NCI-H226 (cell line): ENCODE measurements at places on chromosomes 1 and 21.

- no peak for DNase-seq
Observed at GRCh38 chr1:147171399-147172167, 687 bp downstream of the PRKAB2 start.

- DNase-seq = no peak
Observed at GRCh38 chr1:71657891-71658679, 577.2 kb upstream of the ZRANB2 start.

DNA sequence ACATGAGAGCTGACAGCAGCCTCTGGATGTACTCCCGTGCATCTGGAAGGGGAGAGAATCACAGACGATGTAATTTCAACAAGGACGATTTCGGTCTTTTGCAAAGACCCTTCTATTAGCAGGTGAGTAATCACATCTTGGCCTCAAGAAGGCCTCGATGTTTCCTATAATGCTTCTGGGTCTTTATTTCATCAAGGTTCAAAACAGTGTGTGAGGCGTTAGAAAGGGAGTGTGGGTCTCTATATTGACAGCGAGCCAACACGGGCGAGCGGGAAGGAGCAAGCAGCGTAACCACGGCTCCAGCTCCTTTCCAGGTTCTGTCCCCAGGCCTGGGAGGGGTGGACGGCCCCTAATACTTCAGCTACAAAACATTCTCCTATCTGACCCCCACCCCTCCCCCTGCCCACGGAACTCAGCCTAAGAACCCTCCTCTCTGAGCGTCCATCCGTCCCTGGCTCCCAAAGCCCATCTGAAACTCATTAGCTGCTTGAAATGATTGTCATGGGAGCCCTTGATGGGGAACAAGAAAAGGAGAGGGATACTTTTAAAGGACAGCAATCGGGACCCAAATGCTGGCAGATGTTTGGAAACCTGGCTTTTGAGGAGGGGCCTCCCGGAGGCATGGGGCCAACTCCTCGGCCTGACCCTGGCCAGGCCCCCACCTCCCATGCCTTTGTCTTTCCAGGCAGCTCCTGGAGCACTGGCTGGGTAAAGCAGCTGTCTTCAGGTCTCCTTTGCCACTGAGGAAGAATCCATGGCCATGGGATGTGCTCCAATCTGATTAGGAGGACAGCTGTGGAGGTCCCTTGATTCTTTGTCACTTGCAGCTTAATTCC, 250.8 kb downstream of the FOXD2 start:
- DNase-seq = no peak

- no peak for DNase-seq
Observed at GRCh38 chr1:2166254-2166653, 28.3 kb downstream of the FAAP20 start.

DNA sequence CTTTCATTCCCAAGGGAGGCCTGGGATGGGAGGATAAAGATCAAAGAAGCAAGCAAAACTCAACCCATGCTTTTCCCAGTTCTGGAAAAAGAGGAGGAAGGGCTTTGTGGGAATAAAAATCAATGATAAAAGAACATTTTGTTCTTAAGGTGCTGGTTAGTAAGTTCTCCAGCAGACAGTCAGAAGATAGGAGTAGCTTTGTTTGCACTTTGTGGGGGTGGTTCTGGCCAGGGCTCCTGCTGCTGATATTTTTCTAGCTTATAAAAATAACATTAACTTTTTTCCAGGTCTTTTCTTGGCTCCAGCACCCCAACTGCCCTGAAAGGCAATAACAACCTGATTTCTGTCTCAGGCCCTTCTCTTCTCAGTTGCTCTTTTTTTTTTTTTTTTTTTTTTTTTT, 220.0 kb downstream of the FGGY start:
- no peak for DNase-seq

GRCh38 chr1:33181921-33182341, at the start of gene TRIM62:
Gene TRIM62 (minus strand): TSS chr1:33182043. CDS start chr1:33181432, 611 bp downstream.
- DNase-seq = peak; percentile 68

- no peak for DNase-seq
Observed at GRCh38 chr1:221074332-221074731, 195.1 kb downstream of the HLX start.

GRCh38 chr21:42781971-42782722, 97.2 kb downstream of the WDR4 start:
- DNase-seq = no peak

DNA sequence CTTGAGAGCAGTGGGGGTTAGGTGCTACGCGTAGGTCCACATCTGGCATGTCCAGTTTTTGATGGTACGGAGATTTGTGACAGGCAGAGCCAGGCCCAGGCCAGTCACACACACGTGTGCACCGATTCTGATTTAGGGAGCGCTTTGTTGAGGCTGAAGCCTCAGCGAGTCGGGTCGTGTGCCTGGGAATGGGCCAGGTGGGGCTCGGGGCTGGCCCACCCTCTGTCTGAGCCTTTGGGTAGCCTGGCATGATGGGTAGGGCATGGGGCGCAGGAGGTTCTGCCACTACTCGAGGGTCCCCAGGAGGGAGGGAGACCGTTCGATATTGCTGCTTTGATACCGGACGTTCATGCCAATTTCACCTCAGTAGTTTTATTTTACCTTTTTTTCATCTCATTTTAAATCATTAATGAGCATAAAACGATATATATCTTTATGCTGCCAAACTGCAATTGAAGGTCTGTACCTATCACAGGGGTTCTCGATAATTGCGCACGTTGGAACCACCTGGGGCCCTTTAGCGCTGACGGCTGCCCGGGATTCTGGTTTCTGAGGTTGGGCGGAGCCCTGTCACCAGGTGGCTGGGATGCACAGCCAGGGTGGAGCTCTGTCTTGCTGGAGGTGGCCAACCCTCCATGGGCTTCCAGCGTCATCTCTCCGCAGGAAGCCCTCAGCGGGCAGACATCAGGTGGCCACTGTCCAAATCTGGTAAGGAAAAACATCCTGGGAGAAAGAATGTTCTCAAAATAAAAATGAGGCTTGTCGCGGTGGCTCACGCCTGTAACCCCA, 71.9 kb downstream of the SCCPDH start:
- no peak for DNase-seq

DNA sequence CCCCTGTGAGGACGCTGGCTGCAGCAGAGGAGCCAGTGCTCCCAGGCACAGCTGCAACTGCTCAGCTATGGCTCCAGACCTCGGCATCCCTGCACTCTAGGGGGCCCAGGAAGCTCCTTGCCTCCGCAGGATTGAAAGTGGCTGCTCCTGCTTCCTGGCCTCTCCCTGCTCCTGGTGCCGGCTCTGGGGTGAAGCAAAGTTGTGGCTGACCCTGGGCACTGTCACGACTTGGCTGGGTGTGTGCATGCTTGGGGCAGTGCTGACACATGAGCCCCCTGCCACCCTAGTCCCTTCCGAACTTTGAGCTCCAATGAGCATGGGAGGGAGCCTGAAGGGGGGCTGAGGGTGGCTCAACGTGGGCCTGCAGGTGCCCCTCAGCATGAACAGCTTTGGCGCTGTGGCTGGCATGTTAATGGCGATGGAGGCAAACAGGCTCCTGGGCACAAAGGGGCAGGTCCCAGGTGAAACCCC, 1512.2 kb downstream of the KCNT2 start:
- DNase-seq = no peak

GRCh38 chr1:244952280-244952933, 88.1 kb upstream of the HNRNPU start:
- DNase-seq = no peak

- no peak for DNase-seq
Observed at GRCh38 chr1:206823727-206824126, 41.7 kb upstream of the IL20 start.

GRCh38 chr1:11227106-11228077, 35.0 kb downstream of the MTOR start:
- DNase-seq = no peak

- no peak for DNase-seq
Observed at GRCh38 chr21:33505833-33506232, 14.3 kb upstream of the DNAJC28 start.

GRCh38 chr21:17436626-17437111, 76.2 kb upstream of the CXADR start:
- DNase-seq = no peak

DNA sequence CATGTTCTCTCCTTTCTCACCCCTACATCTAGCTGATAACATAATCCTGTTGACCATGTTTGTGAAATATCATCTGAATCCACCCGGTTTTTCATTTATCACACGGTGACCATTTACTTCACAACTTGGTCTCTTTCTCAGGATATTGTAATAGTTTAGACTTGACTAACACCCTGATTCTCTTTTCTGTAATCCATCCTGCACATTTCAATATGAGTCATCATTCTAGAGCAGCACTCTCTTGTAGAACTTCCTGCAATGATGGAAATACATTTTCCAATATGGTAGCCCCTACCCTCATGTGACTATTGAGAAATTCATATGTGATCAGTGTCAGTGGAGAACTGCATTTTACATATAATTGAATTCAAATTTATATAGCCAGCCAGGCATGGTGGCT, 2.3 kb upstream of the JAM2 start:
- peak; percentile 23 for DNase-seq

GRCh38 chr1:44013949-44014348, 17.3 kb downstream of the SLC6A9 start:
- DNase-seq = no peak

- peak; percentile 71 for DNase-seq
Observed at GRCh38 chr21:30577766-30578165, 12.4 kb downstream of the KRTAP22-2 start.

DNA sequence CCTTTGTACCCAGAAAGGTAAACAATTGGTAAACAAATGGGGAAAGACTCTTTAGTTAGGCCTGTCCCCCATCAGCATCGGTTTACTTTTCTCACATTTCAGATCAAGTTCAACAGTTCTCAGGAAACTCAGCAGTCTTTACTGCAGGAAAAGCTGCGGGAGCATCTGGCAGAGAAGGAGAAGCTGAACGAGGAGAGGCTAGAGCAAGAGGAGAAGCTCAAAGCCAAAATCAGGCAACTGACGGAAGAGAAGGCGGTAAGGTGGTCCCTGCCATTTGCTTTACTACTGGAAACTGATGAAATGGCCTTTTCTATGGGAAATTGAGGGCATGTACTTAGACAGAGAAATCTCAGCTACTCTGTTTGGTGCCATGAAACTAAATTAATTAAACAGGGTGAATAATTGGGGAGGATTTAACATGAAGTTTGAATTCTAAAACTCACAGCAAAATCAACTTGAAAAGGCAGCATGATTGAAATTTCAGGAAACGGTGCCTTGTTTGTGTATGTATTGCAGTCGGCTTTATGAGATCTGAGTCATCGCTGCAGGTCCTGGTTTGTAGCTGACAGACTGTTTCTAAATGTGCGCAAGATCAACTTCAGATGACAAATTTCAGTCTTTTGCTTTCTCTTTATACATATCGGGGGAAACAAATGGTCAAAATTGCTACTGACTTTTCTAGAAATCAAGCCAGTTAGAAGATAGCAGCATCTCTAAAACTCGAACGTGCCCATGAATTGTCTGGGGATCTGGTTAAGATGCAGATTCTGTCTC, 67.9 kb upstream of the EFHD2 start:
- DNase-seq = no peak

DNA sequence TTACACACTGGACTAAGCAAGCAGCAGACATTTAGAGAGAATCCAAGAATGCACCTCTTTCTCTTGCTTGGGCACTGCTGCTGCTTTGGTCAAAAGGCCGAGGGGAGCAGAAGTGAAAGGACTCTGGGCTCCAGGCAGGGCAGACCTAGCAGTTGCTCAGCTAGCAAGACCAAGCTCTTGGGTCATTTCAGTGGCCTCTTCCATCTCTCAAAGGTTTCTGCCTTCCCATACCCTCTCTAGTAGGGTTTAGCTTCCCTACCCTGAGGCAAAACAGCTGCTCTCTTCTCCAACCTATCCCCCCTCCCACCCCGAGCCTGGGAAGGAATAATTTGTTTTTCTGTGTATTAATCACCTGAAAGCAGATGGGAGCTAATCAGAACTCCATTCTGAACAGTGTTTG, 25.8 kb downstream of the TFAP2E start:
- no peak for DNase-seq

DNA sequence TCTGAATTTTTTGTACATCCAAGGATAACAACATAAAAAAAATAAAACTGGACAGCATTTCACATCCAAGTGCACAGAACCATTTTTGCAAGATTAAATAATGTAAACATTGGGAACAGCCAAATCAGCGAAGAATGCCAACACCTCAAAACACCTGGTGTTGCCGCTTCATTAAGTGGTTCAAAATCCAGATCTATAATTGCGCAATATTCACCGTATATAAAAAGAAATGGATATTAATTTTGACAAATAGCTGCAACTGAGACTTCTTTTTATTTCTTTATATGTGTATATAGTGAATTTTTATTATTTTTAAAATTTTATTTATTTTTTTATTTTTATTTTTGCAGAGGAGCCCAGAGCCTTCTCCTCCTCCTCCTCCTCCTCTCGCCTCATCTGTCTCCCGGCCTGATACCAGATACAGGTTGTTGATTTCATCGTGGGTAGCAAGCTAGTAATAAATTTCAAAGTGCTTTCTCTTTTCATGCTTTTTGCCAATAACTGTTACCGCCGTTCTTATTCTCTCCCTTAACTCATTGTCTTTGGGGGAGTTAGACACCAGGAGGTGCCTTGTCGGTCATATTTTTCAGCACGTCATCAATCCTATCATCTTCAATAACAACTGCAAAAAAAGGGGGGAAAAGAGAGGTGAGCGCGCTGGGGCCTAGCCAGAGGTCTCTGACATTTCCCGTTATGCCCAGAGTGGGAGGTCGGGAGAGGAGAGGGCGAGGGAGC, 2.7 kb downstream of the CAMK2N1 start:
- no peak for DNase-seq

GRCh38 chr1:3772715-3773571, at the start of gene SMIM1:
Gene SMIM1 (plus strand): TSS chr1:3772749. CDS start chr1:3775374, 2,625 bp downstream.
- DNase-seq = peak; percentile 34

GRCh38 chr21:39527664-39528381, 76.1 kb downstream of the SH3BGR start:
- no peak for DNase-seq

GRCh38 chr1:107802654-107803053, 162.3 kb downstream of the VAV3 start:
- DNase-seq = no peak

GRCh38 chr1:154334079-154335024, 9.0 kb downstream of the ATP8B2 start:
- DNase-seq = no peak

GRCh38 chr1:101667761-101668160, 329.0 kb downstream of the OLFM3 start:
- DNase-seq = no peak

GRCh38 chr1:226983992-226984364, 43.9 kb downstream of the COQ8A start:
- DNase-seq = no peak

- no peak for DNase-seq
Observed at GRCh38 chr1:1618396-1619068, 3.2 kb downstream of the MIB2 start.
